ENCODE measurements at places on chromosomes 2 and 18.

- no peak for DNase-seq
These were observed 148.2 kb upstream of the NCK2 start for GRCh38 chr2:105596411-105596921.

- peak; percentile 73 for DNase-seq
These were observed 3.7 kb upstream of the ATG16L1 start for GRCh38 chr2:233247744-233248143.

- no peak for DNase-seq
These were observed 174.0 kb upstream of the PIEZO2 start for GRCh38 chr18:11323359-11323819.

- DNase-seq = no peak
These were observed 227.5 kb downstream of the TPGS2 start for GRCh38 chr18:36601316-36601715.

DNA sequence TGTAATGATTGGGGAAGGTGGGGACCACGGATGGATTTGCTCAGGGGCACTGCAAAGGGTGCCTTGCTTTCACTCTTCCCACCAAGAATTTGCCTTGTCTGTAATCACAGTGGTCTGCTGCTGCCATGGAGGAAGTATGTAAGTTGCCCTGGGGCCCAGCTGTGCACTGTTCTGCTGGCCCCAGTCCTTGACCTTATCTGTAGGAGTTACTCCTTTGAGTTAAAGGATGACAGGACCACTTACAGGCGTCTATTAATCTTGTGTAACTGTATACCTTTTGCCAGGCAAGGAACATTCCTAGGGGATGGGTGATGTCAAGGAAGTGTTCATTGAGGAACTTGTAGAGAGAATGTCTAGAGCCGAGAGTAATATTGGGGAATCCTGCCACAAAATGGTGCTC is 212.8 kb upstream of the LRRTM1 start:
- no peak for DNase-seq

- no peak for DNase-seq
These were observed 81.2 kb upstream of the TXNDC2 start for GRCh38 chr18:9804517-9805104.

GRCh38 chr2:23734416-23734815 is 192.5 kb downstream of the ATAD2B start:
- no peak for DNase-seq

DNA sequence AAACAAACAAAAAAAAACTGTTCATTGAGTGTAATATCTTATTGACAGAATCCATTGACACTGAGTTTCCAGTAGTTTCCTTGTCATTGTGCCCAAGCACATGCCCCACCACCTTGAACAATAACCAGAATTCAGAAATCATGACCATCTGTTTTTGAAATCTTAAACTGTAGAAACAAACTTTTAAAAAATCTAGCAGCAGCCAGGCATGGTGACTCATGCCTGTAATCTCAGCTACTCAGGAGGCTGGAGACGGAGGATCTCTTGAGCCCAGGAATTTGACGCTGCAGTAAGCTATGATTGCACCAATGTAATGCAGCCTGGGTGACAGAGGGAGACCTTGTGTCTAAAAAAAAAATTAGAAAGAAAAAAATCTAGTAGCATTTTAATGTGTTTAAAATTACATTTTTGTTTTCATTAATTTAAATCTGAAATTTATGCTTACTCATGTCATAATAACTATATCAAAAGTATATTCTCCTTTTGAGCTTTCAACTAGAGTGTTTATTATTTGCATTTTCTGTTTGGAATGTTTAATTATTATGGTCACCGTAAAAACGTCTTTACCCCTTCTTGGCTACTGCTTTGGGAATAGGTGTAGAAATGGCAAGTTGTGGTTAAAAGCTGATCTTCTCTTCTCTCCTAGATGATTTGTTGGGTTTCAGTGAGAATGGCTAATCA is 25.2 kb upstream of the STON1 start:
- no peak for DNase-seq

DNA sequence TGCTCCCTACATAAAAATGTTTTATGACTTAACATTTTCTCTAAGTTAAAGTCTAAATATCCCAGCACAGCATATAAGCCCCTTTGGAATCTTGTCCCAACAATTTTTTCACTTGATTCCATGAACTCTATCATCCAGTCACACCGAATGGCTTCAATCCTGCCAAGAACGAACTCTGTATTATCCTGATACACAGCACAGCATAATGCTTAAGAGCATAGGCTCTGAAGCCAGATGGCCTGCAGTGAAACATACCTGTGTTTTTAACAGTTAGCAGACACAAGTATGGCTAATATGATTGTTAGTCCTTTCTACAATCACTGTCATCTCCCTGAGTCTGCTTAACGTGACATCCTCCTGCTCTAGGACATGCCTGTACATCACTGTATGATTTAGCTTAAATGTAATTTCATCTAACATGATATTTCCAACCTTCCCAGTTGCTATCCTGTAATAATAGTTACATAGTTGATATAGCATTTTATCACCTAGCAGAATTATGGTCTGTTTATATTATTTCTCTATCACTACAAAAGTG is 669.5 kb downstream of the ERBB4 start:
- no peak for DNase-seq

All from stimulated activated naive CD8-positive, alpha-beta T cell treated with anti-CD3 and anti-CD28 coated beads, Interleukin-15, amount 100 ng/mL, for 72 hours (primary cell).